ENCODE measurements at places on chromosomes 5 and 9.
A peak's percentile ranks its signal among the peaks of the same experiment; 100 is the strongest.

- no peak for DNase-seq
Observed at GRCh38 chr9:90985631-90986030, 184.0 kb downstream of the SYK start.

- no peak for DNase-seq
Observed at GRCh38 chr9:89702401-89702800, 97.6 kb downstream of the GADD45G start.

- no peak for DNase-seq
Observed at GRCh38 chr5:80781356-80781755, 126.6 kb upstream of the DHFR start.

DNA sequence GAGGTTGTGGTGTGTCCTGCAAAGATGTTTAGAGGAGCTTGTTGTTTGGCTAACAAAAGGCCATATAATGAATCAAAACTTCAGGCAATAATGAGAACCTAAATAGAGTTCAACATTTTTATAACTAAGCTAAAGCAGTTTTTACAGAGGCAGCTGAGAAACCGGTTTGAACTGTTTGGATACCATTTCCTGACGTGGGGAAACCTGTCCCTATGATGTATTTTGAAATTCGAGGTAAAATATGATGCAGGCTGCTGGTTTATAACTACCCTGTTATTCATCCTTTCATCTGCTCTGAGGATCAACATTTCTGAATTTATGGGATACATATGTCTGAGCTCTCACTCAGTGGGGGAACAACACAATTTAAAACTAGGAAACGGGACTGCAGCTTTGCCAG is 289.5 kb upstream of the IRX2 start:
- DNase-seq = no peak

- no peak for DNase-seq
Observed at GRCh38 chr5:153447534-153447933, 42.9 kb upstream of the GRIA1 start.

DNA sequence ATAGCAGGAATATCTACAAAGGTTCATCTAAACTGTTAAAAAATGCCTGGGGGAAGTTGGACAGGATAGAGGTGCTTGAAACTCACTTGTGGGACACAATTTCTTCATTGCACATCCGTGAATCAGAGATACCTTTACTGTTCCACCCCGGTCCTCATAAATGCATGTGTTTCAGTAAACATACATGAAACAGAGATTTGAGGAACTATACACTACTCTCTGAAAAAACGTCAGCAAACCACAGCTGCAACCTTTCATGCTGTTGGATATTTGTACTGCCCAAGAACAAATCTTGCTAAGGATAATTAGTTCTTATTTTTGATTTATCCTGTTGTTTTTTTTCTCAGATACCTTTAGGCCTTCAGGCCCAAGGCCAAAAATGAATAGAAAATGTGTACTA is 337.3 kb downstream of the KDM4C start:
- DNase-seq = peak; percentile 14

Data from GM10248 (cell line).